Activated CD4-positive, alpha-beta memory T cell treated with anti-CD3 and anti-CD28 coated beads for 36 hours (primary cell): ENCODE measurements at places on chromosomes 4 and X. TPM values are rescaled to one million over a fixed set of nuclear protein-coding genes. Genes with fewer than 3 reads are reported as not detected.

GRCh38 chrX:149371986-149372385 is 133.1 kb downstream of the IDS start:
- H3K4me3 ChIP-seq, result no peak overlapping the region
- no peak overlapping the region for H3K27ac ChIP-seq
- no peak for DNase-seq
- H3K4me1 ChIP-seq, result no peaks in the 10 kb centered on the region
- no peaks in the 10 kb centered on the region for H3K36me3 ChIP-seq

DNA sequence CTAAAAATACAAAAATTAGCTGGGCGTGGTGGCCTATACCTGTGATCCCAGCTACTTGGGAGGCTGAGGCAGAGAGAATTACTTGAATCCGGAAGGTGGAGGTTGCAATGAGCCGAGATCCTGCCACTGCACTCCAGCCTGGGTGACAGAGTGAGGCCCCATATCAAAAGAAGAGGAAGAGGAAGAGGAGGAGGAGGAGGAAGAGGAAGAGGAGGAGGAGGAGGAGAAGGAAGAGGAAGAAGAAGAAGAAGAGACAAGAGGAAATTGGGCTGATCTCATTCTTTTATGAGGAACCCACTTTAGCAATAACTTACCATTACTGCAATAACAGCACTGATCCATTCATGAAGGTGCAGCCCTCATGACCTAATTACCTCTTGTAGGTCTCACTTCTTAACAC is 138.9 kb upstream of the GIMD1 start:
- H3K36me3 ChIP-seq, result no peaks in the 10 kb centered on the region
- H3K4me1 ChIP-seq, result no peaks in the 10 kb centered on the region
- H3K4me3 ChIP-seq, result no peak overlapping the region
- no peak overlapping the region for H3K27ac ChIP-seq
- H3K27me3 ChIP-seq, result peaks cover 2% of the 10 kb centered on the region
- no peak for DNase-seq

The CSAG2 gene
- total RNA-seq, result not detected

DNA sequence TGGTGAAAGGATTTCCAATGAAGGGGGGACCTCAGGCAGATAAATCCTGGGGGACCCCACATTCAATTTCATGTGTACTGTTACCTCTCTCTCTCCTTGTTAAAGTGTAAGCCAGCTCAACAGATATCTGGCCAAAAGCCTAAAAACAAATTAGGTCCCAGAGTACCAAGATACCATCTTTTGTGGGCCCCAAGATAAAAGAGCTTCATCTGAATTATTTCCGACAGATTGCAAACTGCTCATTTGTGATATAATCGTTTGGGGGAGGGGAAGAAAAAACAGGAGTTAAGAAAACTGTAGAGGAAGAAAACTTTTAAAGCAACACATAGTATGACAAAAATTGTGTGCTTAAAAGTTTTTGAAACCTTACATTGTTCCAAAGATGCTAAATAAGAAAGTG is 33.6 kb downstream of the GRIA3 start:
- no peak overlapping the region for H3K27ac ChIP-seq
- H3K27me3 ChIP-seq, result no peaks in the 10 kb centered on the region
- H3K4me3 ChIP-seq, result no peak overlapping the region
- no peak for DNase-seq
- H3K36me3 ChIP-seq, result no peaks in the 10 kb centered on the region

DNA sequence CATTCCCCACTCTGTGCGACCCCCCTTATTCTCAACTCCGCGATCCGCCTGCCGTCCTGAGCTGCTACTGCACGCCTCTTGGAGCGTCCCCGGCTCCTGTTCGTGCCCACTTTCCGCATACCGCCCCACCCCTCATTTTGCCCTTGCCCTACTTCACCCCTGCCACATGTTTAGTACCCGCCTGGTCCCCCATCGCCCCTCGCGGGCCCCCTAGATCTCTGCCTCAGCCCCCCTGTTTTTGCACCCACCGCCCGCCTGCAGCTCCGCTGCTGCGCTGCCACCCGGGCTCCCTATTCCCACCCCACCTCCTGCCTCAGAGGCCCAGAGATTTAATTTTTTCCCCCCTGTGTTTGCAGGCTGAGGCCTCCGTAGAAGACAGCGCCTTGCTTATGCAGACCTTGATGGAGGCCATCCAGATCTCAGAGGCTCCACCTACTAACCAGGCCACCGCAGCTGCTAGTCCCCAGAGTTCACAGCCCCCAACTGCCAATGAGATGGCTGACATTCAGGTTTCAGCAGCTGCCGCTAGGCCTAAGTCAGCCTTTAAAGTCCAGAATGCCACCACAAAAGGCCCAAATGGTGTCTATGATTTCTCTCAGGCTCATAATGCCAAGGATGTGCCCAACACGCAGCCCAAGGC is 1.4 kb downstream of the MAGED1 start:
- H3K4me1 ChIP-seq, result peaks cover 7% of the 10 kb centered on the region
- H3K4me3 ChIP-seq, result peak overlapping the region; percentile 91
- H3K27me3 ChIP-seq, result no peaks in the 10 kb centered on the region
- H3K27ac ChIP-seq, result no peak overlapping the region
- H3K36me3 ChIP-seq, result peaks cover 5% of the 10 kb centered on the region
- no peak for DNase-seq

DNA sequence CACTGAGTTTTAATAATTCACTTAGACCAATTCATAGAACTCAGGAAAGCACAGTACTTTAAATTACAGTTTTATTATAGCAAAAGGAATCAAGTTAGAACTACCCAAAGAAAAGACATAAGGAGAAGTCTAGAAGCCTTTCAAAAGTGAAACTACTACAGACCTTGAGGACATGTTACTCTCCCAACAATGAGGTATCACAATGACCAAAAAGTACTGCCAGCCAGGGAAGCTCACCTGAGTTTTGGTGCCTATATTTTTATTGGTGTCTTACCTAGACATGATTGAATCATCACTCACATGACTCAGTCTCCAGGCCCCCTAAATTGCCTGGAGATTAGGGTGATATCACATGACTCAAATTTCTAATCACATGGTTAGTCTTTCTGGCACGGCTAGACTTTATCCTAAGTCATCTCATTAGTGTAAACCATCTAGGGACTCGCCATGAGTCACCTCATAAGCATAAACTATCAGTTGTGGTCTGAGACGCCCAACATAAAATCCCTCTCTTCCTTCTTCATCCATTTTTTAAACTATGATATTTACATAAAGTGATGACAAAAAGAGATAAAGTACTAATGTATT is 372.3 kb downstream of the TMA16 start:
- no peak overlapping the region for H3K27ac ChIP-seq
- no peak for DNase-seq
- no peaks in the 10 kb centered on the region for H3K27me3 ChIP-seq
- H3K4me3 ChIP-seq, result no peak overlapping the region
- H3K36me3 ChIP-seq, result no peaks in the 10 kb centered on the region
- H3K4me1 ChIP-seq, result no peaks in the 10 kb centered on the region

DNA sequence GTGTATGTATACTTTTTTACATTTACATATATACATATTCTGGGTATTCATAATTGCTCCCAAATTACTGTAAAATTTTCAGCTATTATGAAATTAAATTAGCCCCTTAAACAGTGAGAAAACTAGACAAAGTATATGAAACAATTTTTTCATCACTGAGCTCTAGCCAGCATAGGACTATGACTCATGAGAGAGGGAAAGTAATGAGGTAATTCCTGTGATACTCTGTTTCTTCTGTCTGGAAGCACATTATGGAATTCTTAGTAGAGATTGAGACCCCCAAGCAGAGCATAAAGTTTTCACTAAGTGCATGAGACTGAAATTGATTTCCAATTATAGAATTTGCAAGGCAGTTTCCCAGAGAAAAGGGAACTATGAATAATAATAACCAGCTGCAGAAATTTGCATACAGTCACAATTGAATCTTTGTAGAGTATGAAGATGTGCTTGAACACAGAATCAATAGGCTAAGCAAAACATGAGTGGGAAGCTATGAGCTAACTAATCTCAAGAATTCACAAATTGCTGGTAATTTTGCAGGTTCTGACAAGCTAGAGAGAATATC is 779.3 kb downstream of the ARAP2 start:
- no peak overlapping the region for H3K27ac ChIP-seq
- no peaks in the 10 kb centered on the region for H3K36me3 ChIP-seq
- H3K4me1 ChIP-seq, result no peaks in the 10 kb centered on the region

DNA sequence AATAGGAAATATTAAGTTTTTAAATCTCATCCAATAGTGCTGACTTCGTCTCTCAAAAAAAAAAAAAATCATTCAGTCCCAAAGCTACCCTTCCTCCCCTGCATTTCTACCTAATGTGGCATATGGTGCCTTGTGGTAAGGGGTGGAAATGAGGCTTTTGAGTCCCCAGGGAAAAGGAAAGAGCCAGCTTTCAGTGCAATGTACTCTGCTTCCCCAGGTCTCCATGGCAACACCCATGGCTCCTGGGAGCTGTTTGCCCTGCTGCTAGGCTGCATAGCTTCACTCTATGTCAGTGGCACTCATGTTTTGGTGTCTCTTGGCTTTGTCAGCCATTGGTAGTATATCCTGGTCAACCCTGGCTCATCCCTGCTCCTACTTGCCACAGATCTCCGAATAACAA is 175.9 kb downstream of the SLC39A8 start:
- no peaks in the 10 kb centered on the region for H3K36me3 ChIP-seq
- H3K4me1 ChIP-seq, result no peaks in the 10 kb centered on the region
- no peak overlapping the region for H3K4me3 ChIP-seq
- no peak for DNase-seq
- H3K27me3 ChIP-seq, result no peaks in the 10 kb centered on the region

The CT45A3 gene
- not detected for total RNA-seq

DNA sequence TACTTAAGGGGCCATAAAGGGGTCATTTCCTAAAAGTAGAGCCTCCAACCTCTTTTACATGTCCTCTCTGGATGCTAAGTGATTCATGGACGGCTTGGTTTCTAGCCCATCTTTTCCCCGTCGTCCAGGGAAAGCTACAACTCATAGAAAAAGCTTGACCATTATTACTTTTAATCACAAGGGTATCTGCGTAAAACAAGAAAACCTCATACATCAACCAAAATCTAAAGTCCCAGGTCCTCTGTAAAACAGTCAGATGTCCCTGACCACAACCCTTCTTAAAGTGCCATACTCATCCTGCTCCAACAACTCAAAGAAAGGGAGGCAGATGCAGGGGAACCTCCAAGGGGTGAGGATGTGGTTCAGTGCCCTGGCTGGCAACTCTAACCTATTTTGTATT is 29.6 kb downstream of the ADGRA3 start:
- no peak overlapping the region for H3K27ac ChIP-seq
- H3K27me3 ChIP-seq, result no peaks in the 10 kb centered on the region
- no peak for DNase-seq
- no peak overlapping the region for H3K4me3 ChIP-seq

DNA sequence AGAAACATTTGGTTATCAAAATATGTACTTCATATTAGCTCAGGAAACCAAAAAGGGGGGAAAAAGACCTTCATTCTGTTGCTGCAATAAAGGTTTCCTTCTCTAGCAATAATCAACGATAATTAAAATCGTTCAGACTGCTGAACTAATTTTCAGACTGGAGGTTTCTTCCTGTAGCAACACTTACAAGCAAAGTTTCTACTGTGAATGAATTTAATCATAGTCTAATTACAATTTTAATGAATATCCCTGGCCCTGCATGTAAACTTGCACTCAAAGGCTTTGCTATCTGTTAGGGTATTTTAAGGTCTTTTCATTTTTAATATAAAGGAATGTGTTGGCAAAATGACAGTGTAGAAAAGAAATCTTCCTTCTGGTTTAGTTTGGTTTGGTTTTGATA is 265.2 kb downstream of the QDPR start:
- no peak overlapping the region for H3K27ac ChIP-seq
- H3K27me3 ChIP-seq, result peaks cover 21% of the 10 kb centered on the region
- no peaks in the 10 kb centered on the region for H3K36me3 ChIP-seq
- H3K4me1 ChIP-seq, result no peaks in the 10 kb centered on the region

DNA sequence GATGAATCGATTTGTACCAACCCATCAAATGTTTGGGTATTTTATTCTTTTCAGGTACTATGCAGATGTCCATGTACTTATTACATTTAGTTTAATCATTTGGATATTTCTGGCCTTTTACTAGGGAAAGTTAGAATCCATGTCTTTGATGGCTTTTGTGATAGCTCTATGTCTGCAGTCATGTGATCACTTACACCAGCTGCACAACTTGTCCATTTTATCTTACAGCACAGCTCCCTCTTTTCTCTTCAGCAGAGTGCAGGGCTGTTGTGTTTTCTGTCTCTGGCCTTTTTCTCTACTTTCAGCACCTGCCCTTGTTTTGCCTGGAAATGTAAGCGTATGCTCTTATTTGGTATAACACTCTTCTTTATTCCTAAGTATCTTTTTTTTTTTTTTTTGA is 30.6 kb downstream of the WWC2 start:
- H3K27me3 ChIP-seq, result no peaks in the 10 kb centered on the region
- H3K4me1 ChIP-seq, result no peaks in the 10 kb centered on the region
- H3K36me3 ChIP-seq, result no peaks in the 10 kb centered on the region
- H3K27ac ChIP-seq, result no peak overlapping the region
- no peak overlapping the region for H3K4me3 ChIP-seq
